Endothelial cell of umbilical vein (primary cell): ENCODE measurements at places on chromosomes 16 and 17. TPM values are rescaled to one million over a fixed set of nuclear protein-coding genes. Genes with fewer than 3 reads are reported as not detected.

Gene FOXK2
- total RNA-seq = 75.1 and 79.3 TPM in 2 replicates

Gene TNFRSF13B
- not detected in 2 replicates for total RNA-seq

GRCh38 chr16:57600048-57600835 is 28.2 kb upstream of the ADGRG1 start:
- H3K4me3 ChIP-seq = no peak overlapping the region
- H3K27ac ChIP-seq = no peak overlapping the region
- H3K4me1 ChIP-seq = no peaks in the 10 kb centered on the region
- no peaks in the 10 kb centered on the region for H3K36me3 ChIP-seq
- no peaks in the 10 kb centered on the region for H3K27me3 ChIP-seq

- DNase-seq = no peak
- no peak overlapping the region for H3K27ac ChIP-seq
Observed at GRCh38 chr17:13134076-13134475, 116.2 kb upstream of the ELAC2 start.

Gene KRTAP4-6
- not detected in 2 replicates for total RNA-seq

DNA sequence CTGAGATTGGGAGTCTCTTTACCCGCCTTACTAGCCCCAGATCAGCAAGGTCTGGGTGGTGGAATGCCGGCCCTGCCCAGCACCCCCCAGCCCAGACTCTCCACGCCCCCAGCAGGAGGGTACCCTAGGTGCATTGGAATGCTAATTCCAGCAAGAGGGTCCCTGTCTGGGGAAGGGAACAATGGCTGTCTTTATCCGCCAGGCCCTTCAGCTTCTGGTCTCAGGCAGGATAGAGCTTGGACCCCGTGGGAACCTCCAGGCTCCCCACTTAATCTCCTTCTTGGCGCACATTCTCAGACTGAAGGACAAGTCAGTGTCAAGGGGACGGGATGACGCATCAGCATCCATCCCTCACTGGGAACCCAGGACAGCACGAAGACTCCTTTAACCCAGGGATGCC is 85.1 kb downstream of the LITAF start:
- H3K4me3 ChIP-seq = no peak overlapping the region
- peaks cover 15% of the 10 kb centered on the region for H3K4me1 ChIP-seq
- no peak overlapping the region for H3K27ac ChIP-seq
- no peaks in the 10 kb centered on the region for H3K36me3 ChIP-seq
- H3K27me3 ChIP-seq = no peaks in the 10 kb centered on the region

GRCh38 chr16:4891097-4891885 is 44.0 kb downstream of the UBN1 start:
- H3K36me3 ChIP-seq = no peaks in the 10 kb centered on the region
- H3K4me1 ChIP-seq = no peaks in the 10 kb centered on the region
- DNase-seq = no peak
- no peaks in the 10 kb centered on the region for H3K27me3 ChIP-seq

GRCh38 chr16:49112754-49113153 is 168.9 kb downstream of the CBLN1 start:
- H3K4me1 ChIP-seq = no peaks in the 10 kb centered on the region
- no peak overlapping the region for H3K4me3 ChIP-seq
- H3K27ac ChIP-seq = no peak overlapping the region
